CD4-positive, alpha-beta T cell treated with Interleukin-10 for 1 hour (primary cell): ENCODE measurements at places on chromosomes 12 and 14.

- DNase-seq: no peak
Observed at GRCh38 chr12:18998343-18999261, 130.9 kb upstream of the PLEKHA5 start.

GRCh38 chr12:71046215-71046614 lies 111.6 kb downstream of the TSPAN8 start:
- DNase-seq: no peak

DNA sequence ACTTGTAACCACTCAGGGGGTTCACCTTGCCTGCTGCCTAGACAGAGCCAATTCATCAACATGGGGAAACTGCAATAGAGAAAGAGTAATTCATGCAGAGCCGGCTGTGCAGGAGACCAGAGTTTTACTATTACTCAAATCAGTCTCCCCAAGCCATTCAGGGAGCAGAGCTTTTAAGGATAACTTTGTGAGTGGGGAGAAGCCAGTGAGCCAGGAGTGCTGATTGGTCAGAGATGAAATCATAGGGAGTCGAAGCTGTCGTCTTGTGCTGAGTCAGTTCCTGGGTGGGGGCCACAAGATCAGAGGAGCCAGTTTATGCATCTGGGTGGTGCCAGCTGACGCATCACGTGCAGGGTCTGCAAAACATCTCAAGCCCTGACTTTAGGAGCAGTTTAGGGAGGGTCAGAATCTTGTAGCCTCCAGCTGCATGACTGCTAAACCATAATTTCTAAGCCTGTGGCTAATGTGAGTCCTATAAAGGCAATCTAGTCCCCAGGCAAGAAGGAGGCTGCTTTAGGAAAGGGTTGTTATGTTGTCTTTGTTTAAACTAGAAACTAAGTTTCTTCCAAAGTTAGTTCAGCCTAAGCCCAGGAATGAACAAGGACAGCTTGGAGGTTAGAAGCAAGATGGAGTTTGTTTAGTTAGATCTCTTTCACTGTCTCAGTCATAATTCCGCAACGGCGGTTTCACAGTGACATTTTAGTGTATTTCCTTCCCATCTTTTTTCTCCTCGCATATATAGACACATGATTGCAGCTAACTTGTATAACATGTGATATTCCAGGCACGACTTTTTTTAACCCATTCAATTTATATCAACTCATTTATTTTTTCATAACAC lies 68.9 kb upstream of the NCOR2 start:
- peak; percentile 61 for DNase-seq

- no peak for DNase-seq
Observed at GRCh38 chr14:48936849-48937248, 649.3 kb downstream of the RPS29 start.

GRCh38 chr12:51863933-51864832 lies 15.7 kb upstream of the FIGNL2 start:
- no peak for DNase-seq

- no peak for DNase-seq
Observed at GRCh38 chr12:28939427-28939826, 209.7 kb upstream of the FAR2 start.

DNA sequence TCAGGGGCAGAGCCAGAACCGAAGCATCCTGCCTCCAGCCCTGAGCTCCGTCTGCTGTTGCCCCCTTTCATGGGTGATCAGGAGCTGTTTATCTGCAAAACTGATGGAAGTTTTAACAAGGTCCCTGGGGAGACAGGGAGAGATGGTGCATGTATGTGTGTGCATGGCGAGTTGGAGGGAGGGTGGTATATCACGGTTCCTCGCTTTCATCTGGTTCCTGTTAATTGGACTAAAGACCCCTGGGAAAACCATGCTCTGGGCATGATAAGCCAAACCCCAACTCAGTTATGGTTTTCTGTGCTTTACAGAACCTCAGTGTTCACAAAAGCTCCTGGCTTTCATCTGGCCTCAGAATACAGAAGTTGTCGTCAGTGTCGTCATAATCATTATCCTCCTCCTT lies 133.6 kb downstream of the KSR2 start:
- DNase-seq: no peak

- DNase-seq: peak; percentile 78
Observed at GRCh38 chr12:31736472-31736871, 7.7 kb upstream of the AMN1 start.

DNA sequence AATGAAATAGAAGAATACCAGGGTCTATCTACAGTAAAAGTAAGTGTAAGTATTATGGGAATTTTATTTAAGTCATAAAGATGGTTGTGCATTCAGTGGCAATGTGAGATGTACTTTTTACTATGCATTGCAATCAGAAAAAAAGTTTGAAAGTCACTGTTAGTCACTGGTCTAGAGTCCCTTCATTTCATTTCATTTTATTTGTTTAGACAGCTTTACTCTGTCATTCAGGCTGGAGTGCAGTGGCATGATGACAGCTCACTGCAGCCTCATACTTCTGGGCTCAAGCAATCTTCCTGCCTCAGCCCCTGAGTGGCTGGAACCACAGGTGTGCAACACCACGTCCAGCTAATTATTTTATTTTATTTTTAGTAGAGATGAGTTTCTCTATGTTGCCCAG lies 42.6 kb downstream of the TGFB3 start:
- no peak for DNase-seq

GRCh38 chr14:36580856-36581831 lies 1.3 kb downstream of the NKX2-8 start:
- no peak for DNase-seq

DNA sequence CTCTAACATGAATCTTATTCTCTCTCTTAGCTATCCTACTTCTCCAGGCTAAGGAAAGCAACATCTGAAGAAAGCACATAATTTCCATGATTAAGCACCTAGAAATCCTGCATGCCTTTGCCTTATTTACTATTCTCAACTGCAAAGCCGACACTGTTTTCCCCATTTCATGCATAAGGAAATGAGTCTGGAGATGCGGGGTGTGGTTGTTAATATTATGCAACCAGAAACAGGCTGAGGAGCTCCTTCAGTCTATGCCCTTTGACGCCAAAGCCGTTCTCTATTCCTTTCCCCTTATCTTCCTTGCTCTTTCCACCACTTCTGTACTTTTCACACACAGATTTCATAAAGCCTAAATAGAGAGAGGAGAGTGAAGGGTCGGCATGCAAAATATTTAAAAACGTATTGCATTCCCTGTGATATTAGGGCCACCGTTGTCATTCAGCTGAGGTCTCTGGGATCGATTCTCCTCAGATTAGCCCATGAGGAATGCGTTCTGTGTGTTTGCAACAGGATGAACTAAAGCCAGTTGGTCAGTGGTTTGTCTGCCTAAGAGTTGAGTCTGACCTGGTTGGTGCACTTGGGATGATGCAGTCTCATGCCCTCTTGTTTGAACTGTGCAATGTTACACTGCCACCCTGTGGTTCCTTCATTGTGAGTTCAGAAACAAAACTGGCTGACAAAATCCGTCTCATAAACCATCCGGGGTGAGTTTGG lies 53.1 kb upstream of the PLEKHG7 start:
- peak; percentile 77 for DNase-seq

GRCh38 chr14:102351023-102351422 lies 11.7 kb downstream of the CINP start:
- DNase-seq: no peak

- no peak for DNase-seq
Observed at GRCh38 chr12:3913278-3913677, 40.1 kb upstream of the PARP11 start.

DNA sequence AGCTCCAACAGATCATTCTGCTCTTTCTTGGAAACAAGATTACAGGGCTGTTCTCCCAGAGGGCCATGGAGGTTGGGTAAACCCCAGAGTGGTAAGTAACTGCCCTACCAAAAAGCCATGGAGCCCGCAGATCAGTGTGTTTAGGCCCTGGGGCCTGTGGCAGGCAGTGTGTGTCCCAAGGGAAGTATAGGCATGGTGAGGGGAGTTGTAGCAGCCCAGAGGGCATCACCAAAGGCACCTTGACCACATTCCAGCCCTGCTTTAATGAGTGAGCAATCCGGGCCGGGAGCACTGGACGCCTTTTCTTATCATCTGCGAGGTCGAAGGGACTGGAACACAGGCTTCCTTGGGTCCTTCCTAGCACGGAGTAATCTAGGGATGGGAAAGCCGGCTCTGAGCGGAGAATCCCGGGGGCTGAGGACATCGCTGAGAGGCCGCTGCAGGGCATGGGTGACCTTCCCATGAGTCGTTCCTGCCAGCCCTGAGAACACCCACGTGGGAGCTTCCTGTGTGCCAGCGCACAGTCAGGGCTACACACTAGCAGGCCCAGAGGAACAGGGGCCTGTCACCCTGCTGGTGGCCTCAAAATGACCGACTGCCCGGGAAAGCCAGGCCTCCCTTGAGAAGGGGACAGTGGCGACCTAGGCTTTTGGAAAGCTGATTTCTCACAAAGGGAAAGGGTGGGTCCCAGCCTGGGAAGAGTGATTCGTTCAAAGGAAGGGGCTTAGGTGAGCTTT lies 91.3 kb downstream of the NINJ2 start:
- no peak for DNase-seq

GRCh38 chr12:25839470-25839869 lies 119.0 kb upstream of the RASSF8 start:
- no peak for DNase-seq

- no peak for DNase-seq
Observed at GRCh38 chr14:104383996-104384775, 195.4 kb upstream of the C14orf180 start.
